ENCODE measurements at places on chromosomes 4 and X.

DNA sequence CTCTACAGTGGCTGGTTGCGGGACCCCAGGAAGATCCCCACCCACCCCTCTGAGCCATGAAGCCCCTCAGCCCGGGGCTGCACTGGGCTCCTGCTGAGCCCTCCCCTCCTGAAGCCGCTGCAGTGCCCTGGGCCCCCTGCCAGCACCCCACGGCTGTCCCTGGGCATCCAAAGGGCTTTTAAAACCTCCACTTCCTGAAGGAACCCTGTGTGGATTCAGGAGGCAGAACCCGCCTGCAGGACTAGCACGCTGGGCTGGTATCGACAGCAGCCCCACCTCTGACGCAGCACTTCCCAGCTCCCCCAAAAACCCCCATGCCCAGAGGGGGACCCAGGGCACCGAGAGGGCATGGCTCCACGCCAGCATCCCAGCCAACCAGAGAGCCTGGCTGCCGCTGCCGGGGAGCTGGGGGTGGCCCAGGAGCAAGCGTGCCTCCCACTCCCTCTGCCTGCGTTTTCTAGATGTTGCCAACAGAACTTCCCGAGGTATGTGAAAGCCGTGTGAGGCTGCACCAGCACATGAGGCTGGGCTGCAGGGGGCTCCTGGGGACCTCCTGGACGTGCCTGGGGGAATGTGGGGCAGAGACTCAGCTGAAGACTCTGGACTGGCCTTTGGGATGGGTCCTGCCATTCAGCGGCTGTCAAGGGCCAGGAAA, 6.3 kb downstream of the MXD4 start:
- DNase-seq, result no peak
- H3K27me3 ChIP-seq, result no peaks in the 10 kb centered on the region
- H3K4me1 ChIP-seq, result 0 out of 2 replicates have a peak, but pooled peaks cover 4% of the 10 kb centered on the region
- H3K36me3 ChIP-seq, result 0 out of 2 replicates have a peak, but pooled peaks cover 6% of the 10 kb centered on the region
- H3K4me3 ChIP-seq, result no peak overlapping the region

- DNase-seq, result no peak
- H3K4me3 ChIP-seq, result no peak overlapping the region
- no peaks in the 10 kb centered on the region for H3K4me1 ChIP-seq
- no peaks in the 10 kb centered on the region for H3K36me3 ChIP-seq
- 0 out of 2 replicates have a peak, but pooled peaks cover 2% of the 10 kb centered on the region for H3K27me3 ChIP-seq
These were observed 611.6 kb upstream of the ADGRL3 start for GRCh38 chr4:60588556-60588955.

- peaks cover 11% of the 10 kb centered on the region for H3K4me1 ChIP-seq
- H3K4me3 ChIP-seq, result peak overlapping the region; percentile 61
- no peaks in the 10 kb centered on the region for H3K36me3 ChIP-seq
- H3K27me3 ChIP-seq, result no peaks in the 10 kb centered on the region
These were observed 736.9 kb upstream of the MAGEB2 start for GRCh38 chrX:29478336-29479069.

DNA sequence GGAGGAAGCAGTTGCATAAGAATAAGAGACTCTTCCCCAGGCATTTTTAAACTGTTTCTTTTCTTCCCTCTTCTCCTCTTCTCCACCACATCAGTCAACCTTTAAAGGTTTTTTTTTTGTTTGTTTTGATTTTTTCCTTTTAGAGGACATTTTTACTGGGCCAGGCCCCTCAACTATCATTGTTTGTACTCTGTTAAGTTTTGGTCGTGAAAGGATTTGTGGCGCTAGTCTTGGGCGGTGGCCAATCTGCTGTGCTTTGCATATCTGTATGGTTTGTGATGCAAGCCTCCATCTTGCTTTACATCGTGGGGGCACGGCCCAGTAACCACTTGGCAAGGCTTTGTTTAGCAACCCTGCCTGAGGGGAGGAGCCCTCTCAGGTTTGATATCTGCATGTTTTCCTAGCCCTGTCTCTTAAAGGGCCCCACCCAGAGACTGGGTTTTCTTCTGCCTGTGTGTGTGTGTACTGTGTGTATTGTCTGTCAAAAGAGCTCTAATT, 101.9 kb upstream of the SLITRK2 start:
- H3K27me3 ChIP-seq, result no peaks in the 10 kb centered on the region
- no peaks in the 10 kb centered on the region for H3K36me3 ChIP-seq
- H3K4me1 ChIP-seq, result no peaks in the 10 kb centered on the region
- no peak for DNase-seq

GRCh38 chr4:145566086-145566708, 53.0 kb upstream of the MMAA start:
- DNase-seq, result no peak
- no peak overlapping the region for H3K27ac ChIP-seq
- H3K4me3 ChIP-seq, result no peak overlapping the region
- no peaks in the 10 kb centered on the region for H3K36me3 ChIP-seq
- peaks cover 8% of the 10 kb centered on the region for H3K27me3 ChIP-seq
- no peaks in the 10 kb centered on the region for H3K4me1 ChIP-seq

GRCh38 chrX:105375816-105376215, 155.3 kb upstream of the TEX13A start:
- no peaks in the 10 kb centered on the region for H3K36me3 ChIP-seq
- no peaks in the 10 kb centered on the region for H3K4me1 ChIP-seq
- H3K27ac ChIP-seq, result no peak overlapping the region
- H3K27me3 ChIP-seq, result no peaks in the 10 kb centered on the region
- H3K4me3 ChIP-seq, result no peak overlapping the region

DNA sequence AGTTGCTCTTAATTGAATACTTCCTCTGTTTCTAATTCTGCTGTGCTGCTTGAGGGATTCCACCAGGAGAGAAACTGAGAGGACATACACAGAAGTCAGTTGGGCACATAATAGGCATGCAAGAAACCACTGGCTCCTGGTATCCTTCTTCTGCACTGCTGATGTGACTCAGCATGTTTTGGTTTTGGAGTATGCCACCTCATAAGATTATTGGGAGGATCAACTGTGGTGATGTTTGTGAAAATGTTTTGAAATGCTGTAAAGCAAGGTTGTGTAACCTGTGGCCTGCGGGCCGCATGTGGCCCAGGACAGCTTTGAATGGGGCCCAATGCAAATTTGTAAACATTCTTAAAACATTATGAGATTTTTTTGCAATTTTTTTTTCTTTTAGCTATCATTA, 119.6 kb downstream of the GATB start:
- peaks cover 2% of the 10 kb centered on the region for H3K27me3 ChIP-seq
- H3K4me1 ChIP-seq, result peaks cover 17% of the 10 kb centered on the region
- peak overlapping the region; percentile 54 for H3K27ac ChIP-seq
- H3K4me3 ChIP-seq, result no peak overlapping the region
- H3K36me3 ChIP-seq, result no peaks in the 10 kb centered on the region

DNA sequence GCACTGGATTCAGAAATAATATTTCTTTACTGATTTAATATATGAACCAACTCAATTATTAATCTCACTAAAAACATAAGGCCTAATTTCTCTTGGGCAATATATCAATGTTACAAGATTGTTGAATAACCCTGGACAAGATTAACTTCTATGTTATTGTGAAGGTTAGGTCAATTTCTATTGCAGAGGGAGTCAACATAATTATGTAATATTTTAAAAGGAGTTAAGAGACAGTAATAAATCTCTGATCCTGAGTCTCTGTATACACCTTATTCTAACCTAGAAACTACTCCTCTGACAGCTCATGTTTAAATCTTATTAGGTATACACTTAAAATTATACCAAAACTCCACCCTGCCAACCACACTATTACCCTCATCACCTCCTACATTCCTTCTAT, 15.1 kb upstream of the GPRIN3 start:
- no peak for DNase-seq
- H3K4me3 ChIP-seq, result no peak overlapping the region
- H3K27me3 ChIP-seq, result no peaks in the 10 kb centered on the region
- no peak overlapping the region for H3K27ac ChIP-seq
- H3K4me1 ChIP-seq, result peaks cover 30% of the 10 kb centered on the region
- no peaks in the 10 kb centered on the region for H3K36me3 ChIP-seq

- H3K4me3 ChIP-seq, result no peak overlapping the region
- H3K36me3 ChIP-seq, result 0 out of 2 replicates have a peak, but pooled peaks cover 4% of the 10 kb centered on the region
- no peak for DNase-seq
- no peaks in the 10 kb centered on the region for H3K4me1 ChIP-seq
- H3K27ac ChIP-seq, result no peak overlapping the region
These were observed 166.4 kb upstream of the PPARGC1A start for GRCh38 chr4:24056289-24056688.

DNA sequence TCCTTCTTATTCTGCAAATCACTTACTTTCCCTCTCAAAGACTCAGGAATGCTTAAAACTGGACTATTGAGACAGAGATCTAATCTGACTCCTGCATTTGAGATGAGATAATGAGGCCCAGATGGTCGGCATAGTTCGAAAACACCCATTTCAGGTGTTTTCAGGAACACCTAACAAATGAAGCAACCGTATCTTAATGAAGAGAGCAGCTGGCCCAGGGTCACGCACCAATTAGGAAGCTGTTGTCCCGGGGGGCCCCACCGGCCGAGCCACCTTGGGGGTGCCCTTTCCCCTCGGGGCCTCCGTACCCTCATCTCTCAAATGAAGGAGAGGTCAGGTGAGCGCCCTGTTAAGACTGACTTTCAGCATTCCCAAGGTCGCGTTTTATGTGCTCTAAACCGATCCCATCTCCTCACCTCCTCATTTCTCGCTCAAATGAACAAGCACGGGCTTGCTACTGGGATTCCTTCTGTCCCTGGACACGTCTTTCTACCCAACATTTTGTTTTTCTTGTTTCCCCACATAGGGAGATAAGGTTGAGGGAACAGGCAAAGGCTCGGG, 824 bp downstream of the LRPAP1 start:
- peaks cover 11% of the 10 kb centered on the region for H3K4me1 ChIP-seq
- no peak overlapping the region for H3K27ac ChIP-seq
- no peaks in the 10 kb centered on the region for H3K36me3 ChIP-seq
- DNase-seq, result no peak
- peak overlapping the region; percentile 98 for H3K4me3 ChIP-seq

GRCh38 chr4:5357870-5358269, 306.6 kb downstream of the STK32B start:
- no peak for DNase-seq
- H3K4me1 ChIP-seq, result no peaks in the 10 kb centered on the region
- H3K27ac ChIP-seq, result no peak overlapping the region
- H3K27me3 ChIP-seq, result no peaks in the 10 kb centered on the region
- H3K36me3 ChIP-seq, result no peaks in the 10 kb centered on the region

- H3K4me1 ChIP-seq, result no peaks in the 10 kb centered on the region
- H3K36me3 ChIP-seq, result no peaks in the 10 kb centered on the region
- no peak for DNase-seq
These were observed 55.8 kb downstream of the FRMPD3 start for GRCh38 chrX:107505223-107505622.

DNA sequence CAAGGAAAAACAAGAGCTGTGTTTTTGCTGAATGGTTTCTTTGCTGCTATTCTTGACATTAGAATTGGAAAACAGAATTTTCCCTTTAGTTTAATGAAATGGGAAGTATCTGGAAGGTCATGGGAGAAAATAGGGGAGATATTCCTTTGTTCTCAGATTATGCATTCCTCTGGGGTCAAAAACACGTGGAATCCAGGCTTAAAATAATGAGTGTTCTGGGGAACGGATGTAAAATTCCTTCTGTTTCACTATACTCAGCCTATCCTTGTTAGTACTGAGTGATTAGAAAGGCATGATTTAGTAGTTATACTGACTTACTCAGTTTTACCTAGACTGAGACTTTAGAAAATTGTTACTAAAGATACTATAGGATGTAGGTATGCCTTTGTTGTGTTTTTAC, 107.3 kb downstream of the ARHGAP10 start:
- H3K27ac ChIP-seq, result peak overlapping the region; percentile 73
- H3K27me3 ChIP-seq, result peaks cover 4% of the 10 kb centered on the region
- H3K4me1 ChIP-seq, result peaks cover 66% of the 10 kb centered on the region
- H3K36me3 ChIP-seq, result peaks cover 24% of the 10 kb centered on the region

GRCh38 chr4:84091266-84091665, 407.8 kb downstream of the NKX6-1 start:
- H3K36me3 ChIP-seq, result no peaks in the 10 kb centered on the region
- DNase-seq, result no peak
- no peak overlapping the region for H3K4me3 ChIP-seq
- H3K27me3 ChIP-seq, result peaks cover 2% of the 10 kb centered on the region

DNA sequence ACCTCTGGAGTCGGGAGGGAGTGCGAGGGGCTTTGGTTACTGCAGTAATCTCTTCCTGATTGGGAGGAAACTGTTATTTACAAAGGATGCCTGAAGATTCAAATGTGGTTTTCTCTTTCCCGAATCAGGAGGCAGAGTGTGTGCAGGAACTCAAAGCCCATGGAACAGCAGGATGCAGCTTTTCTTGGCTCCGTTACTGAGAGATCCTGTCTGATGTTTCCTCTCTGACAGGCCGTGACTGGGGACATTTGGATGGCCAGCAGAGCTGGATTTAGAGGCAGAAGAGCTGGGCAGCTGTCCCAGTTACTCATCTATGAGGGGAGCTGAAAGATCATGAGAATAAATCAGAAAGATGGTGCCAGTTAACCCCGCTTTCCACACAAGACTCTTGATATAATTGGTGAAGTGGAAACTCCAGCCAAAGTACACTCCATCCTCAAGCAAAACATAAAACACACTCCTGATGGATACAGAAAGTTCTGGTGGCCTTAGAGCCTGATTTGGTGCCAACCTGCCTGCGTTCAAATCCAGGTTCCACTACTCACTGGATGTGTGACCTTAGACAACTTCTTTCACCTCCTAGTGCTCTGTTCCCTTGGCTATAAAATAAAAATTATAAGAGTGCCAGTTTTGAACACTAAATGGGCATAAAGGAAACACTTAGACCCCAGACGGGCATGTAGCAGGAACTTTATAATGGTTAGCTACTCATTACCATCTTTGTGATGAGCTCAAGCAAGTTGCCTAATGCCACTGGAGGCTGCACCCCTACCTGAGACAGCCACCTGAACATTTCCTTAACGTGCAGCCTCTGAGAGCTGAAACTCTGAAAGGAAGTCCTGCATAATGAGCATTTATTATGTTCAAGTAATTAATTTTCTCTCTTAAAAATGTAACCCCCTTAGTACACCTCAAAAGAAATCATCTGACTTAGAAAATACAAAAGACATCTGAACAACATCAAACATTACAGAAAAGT, 349.0 kb upstream of the GATB start:
- no peak overlapping the region for H3K4me3 ChIP-seq
- DNase-seq, result no peak
- H3K27ac ChIP-seq, result no peak overlapping the region
- no peaks in the 10 kb centered on the region for H3K27me3 ChIP-seq

DNA sequence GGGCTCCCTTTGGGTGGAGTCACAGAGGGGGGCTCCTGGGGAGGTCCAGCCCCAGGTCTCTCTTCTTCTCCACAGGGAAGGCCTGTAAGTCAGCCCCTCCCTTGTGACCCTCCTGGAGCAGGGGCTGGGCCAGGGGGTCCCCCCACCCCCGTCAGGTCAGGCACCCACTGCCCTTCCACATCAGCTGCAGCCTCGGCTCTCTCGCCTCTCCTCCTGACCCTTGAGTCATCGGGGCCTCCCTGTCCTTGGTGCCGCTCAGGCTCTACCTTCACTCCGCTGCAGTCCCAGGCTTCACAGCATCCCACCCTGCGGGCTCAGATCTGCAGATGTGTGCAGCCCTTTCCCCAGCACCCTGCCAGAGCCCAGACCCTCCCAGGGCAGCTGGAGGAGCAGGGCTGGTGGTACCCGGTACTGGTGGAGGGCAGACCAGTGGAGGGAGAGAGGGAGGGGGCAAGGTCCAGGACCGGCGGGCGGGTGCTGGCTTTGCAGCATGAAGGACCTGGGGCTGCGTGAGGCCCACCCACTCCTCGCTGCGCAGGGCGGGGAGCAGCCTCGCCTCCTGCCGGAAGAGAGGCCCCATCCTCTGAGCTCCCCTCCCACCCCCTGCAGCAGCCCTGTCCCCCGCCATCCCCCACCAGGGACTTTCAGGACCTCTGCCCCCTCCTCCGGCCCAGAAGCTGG, 117.1 kb downstream of the FAM53A start:
- no peak overlapping the region for H3K4me3 ChIP-seq
- no peaks in the 10 kb centered on the region for H3K4me1 ChIP-seq
- no peak for DNase-seq
- H3K27ac ChIP-seq, result no peak overlapping the region
- H3K36me3 ChIP-seq, result no peaks in the 10 kb centered on the region
- peaks cover 18% of the 10 kb centered on the region for H3K27me3 ChIP-seq

- H3K4me1 ChIP-seq, result peaks cover 33% of the 10 kb centered on the region
- DNase-seq, result no peak
- peaks cover 7% of the 10 kb centered on the region for H3K36me3 ChIP-seq
These were observed 93.9 kb downstream of the NSUN7 start for GRCh38 chr4:40843696-40844095.
